ENCODE measurements at places on chromosomes 3 and 15. TPM values are rescaled to one million over a fixed set of nuclear protein-coding genes. Genes with fewer than 3 reads are reported as not detected.

FOXB1 gene
- polyA plus RNA-seq = not detected

GOLGA8R gene
- 0.46 TPM for polyA plus RNA-seq

TSEN2 gene
- 9.5 TPM for polyA plus RNA-seq

ANKRD34C gene
- not detected for polyA plus RNA-seq

ST8SIA2 gene
- not detected for polyA plus RNA-seq

NAALADL2 gene
- polyA plus RNA-seq = 2.4 TPM

GATM gene
- polyA plus RNA-seq = 0.10 TPM

- peak; percentile 7 for DNase-seq
Observed at GRCh38 chr15:67520321-67521028, 456 bp upstream of the C15orf61 start.

GRCh38 chr3:7144697-7145308, 283.9 kb downstream of the GRM7 start:
- no peak for DNase-seq

DNA sequence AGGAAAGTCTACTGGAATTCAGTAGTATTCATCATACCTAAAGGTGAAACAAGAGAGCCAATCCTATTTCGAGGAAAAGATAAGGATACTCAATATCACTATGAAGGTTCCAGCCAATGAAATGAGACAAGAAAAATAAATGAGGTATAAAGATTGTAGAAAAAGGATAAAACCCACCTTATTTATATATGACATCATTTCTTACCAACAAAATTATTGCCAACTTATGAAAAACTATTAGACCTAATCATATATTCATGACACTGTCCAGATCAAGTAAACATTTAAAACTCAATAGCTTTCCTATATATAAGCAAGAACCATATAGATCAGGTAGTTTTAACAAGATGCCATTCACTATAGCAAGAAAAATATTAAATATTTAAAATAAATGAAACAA, 110.4 kb upstream of the NR2E3 start:
- DNase-seq = no peak

DNA sequence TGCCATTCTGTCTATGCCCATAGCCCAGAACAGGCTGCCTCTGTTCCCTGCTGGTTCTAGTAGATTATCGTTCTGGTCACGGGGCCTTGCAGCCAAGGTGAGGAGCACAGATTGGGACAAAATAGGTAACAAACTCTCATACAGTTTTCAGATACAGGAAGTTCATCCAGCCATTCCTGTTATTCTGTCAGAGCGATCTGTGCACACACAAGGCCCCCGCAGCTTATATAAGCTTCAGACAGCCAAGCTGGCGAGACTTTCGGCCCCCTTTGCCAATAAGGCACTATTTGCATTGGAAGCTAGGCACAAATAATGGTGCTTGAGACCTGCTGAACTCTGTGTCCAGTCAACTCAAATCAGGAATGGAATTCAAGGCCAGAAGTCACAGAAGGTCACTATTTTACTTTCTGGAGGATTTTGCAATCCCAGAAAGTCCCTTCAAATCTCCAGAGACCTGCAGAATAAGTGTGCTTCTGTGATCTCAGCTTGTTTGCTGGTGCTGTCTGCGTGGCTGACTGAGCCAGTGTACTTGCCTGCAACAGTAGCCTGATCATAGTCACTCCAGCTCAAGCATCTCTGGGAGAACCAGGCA, 69.4 kb downstream of the BFSP2 start:
- peak; percentile 60 for DNase-seq

DNA sequence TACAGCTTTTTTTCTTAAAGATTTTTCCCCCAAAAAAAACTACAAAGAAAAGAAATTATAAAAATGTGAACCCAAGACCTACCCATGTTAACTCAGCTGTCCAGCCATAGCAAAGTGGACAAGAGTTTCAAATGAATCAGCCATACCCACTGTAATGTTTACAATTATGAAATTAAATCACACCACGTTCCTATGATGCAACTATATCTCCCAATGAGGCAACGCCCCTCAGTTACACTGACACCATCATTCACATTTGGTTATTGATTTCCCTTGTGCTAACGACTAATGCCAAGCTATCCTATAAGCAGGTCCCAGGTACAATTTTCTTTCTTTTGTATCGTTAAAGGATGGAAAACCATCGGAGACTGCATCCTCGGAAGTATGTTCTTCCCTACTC, 115.1 kb upstream of the ICE2 start:
- no peak for DNase-seq

GRCh38 chr15:36110659-36110993, 468.8 kb upstream of the CDIN1 start:
- peak; percentile 54 for DNase-seq

DNA sequence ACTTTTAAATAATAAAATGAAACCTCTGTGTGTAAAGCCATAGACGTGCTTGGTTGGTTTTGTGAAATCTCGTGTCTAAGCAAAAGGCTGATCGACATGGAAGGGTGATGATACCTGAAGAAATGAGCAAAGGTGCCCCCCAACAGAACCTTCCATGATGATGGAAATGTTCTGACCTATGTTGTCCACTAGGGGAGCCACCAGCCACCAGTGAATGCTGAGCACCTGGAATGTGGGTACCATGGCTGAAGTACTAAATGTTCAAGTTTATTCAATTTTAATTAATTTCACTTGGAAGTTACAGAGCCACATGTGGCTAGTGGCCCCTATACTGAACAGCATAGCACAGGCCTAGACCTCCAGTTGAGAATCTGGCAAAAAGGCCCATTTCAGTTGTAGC, 158.8 kb downstream of the POLR2M start:
- DNase-seq = no peak

DNA sequence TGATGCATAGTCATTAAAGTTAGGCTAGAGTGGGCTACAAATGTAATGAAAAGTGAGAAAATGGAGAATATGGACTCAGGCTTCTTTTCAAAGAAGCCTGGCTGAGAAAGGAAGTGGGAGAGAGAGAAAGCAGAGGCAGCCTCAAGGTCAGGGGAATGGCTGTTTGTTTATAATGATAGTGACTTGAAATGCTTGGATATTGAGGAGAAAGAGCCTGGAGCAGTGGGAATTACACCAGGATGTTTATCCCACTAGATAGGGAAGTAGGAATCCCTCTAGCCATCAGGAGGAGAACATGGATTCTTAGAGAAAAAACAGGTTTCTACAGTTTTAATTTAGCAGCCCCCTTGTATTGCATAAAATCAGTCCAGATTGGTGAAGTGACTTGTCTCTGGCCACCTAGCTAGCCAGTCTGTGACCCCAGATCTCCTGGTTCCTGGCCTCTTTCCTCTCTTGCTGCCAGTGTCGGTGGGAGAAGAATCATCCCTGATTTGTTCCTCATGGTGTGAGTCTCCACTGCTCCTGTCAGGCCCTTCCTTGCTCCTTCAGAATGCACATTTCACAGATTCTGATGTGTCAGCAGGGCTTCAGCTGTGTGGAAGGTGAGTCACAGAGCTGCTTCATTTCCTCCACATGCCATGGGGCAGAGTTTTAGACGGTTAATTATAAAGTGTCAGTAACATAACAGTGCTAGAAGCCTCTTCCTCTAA, 32.9 kb downstream of the SEMA6D start:
- peak; percentile 91 for DNase-seq

- no peak for DNase-seq
Observed at GRCh38 chr3:178451799-178452198, 84.4 kb upstream of the KCNMB2 start.

DNA sequence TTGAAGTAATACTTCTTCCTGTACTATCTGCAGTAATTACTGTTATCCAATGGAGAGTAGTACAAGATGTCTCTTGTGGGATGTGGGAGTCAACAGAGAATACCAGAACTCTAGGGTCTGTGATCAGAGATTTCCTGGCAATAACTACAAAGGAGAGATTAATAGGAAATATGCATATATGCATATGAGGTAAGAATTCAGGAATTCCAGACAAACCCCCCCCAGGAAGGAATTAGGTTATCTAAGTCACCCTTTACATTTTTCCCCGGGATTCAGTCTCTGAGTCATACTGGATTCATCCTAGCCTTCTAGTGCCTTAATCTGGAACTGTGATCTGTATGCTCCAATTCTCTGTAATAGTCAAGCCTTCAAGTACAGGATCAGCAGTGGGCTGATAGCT, 49.4 kb downstream of the GTF2E1 start:
- DNase-seq = peak; percentile 80

GRCh38 chr15:63887630-63888029, 53.9 kb upstream of the HERC1 start:
- DNase-seq = no peak

- no peak for DNase-seq
Observed at GRCh38 chr15:87829332-87830050, 427.0 kb downstream of the NTRK3 start.

DNA sequence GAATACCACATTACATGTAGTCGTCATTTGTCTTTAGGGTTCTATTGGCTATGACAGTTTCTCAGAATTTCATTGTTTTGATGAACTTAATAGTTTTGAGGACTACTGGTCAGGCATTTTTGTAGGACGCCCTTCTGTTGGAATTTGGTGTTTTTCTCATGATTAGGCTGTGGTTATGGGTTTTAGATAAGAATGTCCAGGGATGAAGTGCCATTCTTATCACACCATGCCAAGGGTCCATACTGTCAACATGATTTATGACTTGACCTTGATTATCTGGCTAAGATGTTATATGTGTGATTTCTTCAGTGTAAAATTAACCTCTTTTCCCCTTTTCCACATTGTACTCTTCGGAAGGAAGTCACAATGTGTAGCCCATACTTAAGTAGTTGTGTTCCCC, 135.3 kb downstream of the DIPK2A start:
- no peak for DNase-seq

- peak; percentile 78 for DNase-seq
Observed at GRCh38 chr3:105359098-105359762, 7.5 kb upstream of the ALCAM start.

DNA sequence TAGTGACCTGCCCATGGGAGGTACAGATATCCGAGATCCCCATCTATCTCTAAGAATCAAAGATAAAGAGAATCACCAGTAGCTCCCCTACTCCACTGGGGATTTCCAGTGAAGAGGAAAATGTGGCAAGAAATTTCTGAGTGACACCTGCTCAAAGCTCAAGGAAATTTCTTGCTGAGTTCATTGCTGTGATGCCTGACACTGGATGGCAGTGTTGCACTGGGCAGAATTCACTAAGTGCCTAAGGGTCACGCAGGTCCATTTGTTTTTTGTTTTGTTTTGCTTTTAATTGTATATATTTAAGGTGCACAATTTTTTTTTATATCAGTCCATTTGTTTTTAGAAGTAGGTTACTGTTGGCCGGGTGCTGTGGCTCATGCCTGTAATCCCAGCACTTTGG, 109.5 kb upstream of the KCNAB1 start:
- DNase-seq = no peak

DNA sequence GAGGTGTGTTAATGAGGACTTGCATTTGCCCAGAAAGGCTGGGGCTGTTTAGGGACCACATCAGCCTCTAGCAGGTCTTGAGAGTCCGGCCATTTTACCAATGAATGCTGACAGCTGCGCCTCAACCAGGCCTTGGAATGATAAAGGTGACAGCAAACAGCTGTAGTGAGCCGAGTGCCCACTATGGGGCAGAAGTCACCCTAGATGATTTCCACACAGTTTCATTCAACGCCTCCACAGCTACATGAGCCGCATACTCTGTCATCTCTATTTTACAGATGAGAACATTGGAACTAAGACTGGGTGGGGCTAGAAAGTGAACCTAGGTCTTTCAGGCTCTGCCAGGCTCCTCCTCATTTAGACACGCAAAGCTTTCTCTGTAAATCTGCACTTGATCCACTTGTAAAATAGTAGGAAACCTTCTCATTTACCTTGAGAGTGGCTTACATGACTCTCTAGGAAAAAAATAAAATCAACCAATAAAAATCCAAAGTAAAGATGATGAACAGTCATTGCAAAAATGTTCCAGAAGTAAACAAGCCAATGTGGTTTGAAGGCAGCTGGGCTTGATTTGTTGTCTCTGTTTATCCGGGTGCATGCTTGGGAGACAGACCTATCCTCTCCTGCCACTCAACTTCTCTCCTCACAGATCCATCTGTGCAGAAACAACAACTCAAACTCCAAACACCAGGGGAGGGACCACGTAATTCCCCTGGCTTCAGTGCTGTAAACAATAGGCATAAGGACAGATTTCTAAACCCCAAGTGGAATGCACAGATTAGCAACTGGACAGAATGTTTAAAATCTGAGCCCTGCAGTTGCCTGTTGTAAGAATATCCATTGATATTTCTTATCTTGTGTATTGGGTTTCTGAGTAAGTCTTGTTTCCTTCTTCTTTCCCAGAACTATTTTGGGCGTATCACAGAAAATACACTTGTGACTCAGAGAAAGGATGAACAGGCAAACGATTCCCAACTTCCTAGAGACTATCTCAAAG, 31.5 kb upstream of the LDHAL6B start:
- peak; percentile 87 for DNase-seq

All from IMR-90 (cell line).